ENCODE measurements at places on chromosomes 13 and 19. TPM values are rescaled to one million over a fixed set of nuclear protein-coding genes. Genes with fewer than 3 reads are reported as not detected.

COX7A1 gene
- total RNA-seq: 70.3 TPM

CYP4F2 gene
- not detected for total RNA-seq

ANGPTL8 gene
- total RNA-seq: 27.7 TPM

CGB8 gene
- total RNA-seq: not detected

MRPL54 gene
- 47.6 TPM for total RNA-seq

CACNG7 gene
- total RNA-seq: not detected

ZNF763 gene
- 3.2 TPM for total RNA-seq

OSCAR gene
- 1.5 TPM for total RNA-seq

SELENOV gene
- total RNA-seq: not detected

NAPSA gene
- not detected for total RNA-seq

IZUMO2 gene
- not detected for total RNA-seq

CGB3 gene
- total RNA-seq: not detected

ZNF91 gene
- total RNA-seq: 113 TPM

VSIG10L gene
- 0.65 TPM for total RNA-seq

SLC10A2 gene
- total RNA-seq: not detected

ZNF506 gene
- total RNA-seq: 37.7 TPM

IGFL3 gene
- not detected for total RNA-seq

NPHS1 gene
- total RNA-seq: not detected

HSD17B14 gene
- 6.4 TPM for total RNA-seq

SPRED3 gene
- not detected for total RNA-seq

LILRA6 gene
- 8.4 TPM for total RNA-seq

NCAN gene
- not detected for total RNA-seq

KIR2DL1 gene
- not detected for total RNA-seq

TMEM59L gene
- total RNA-seq: 0.88 TPM

ERICH6B gene
- not detected for total RNA-seq

SMAD9 gene
- total RNA-seq: 6.8 TPM

FAM83E gene
- not detected for total RNA-seq

SH2D3A gene
- 1.8 TPM for total RNA-seq

C5AR1 gene
- total RNA-seq: 8.5 TPM

LILRB1 gene
- total RNA-seq: 2.4 TPM

PNMA8B gene
- 1.0 TPM for total RNA-seq

ZNF44 gene
- 15.0 TPM for total RNA-seq

UPK1A gene
- not detected for total RNA-seq

SGCG gene
- total RNA-seq: 0.82 TPM

RNF225 gene
- not detected for total RNA-seq

DOCK6 gene
- 36.4 TPM for total RNA-seq

BRD4 gene
- 27.6 TPM for total RNA-seq
